ENCODE measurements at places on chromosomes 12 and 14.

- no peak for DNase-seq
Measured at GRCh38 chr14:28681681-28682080, 84.9 kb upstream of the FOXG1 start.

DNA sequence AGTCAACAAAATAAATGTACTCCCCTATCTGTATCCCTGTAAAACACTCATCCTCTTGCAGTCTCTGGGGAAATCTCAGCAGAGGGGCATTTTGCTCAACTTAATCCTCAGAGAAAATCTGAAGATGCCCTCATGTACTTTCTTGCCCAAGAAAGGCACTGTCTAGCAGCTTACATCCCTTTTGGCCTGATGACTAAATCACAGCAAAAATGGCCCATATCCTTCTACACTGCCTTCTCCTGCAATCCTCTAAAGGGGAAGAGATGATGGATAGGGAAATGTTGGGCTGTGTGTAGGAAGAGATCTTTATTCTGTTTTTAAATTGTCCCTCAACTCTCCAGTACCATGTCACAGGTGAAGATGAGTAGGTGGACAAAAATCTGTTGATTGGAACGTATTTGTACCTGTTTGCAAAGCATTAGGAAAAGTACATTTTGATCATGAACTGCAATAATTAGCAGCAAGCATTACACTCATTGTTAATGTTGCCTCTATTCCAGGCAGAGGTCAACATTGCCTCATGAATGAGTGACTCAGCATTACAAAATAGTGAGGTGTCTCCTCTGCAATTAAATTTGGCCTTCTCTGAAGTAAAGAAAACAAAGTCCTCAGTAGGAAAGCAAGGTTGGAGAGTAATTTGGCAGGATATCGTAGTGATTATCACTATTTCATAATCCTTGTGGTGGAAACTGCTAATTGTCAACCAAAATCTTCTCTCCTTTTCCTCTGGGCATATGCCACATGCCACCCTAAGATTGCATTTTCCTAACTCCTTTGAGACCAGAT is 172.4 kb upstream of the CAND1 start:
- no peak for DNase-seq

- DNase-seq: no peak
Measured at GRCh38 chr12:128820723-128821432, 2.9 kb downstream of the SLC15A4 start.

GRCh38 chr12:121968876-121969275 is 50.5 kb downstream of the CFAP251 start:
- DNase-seq: no peak

GRCh38 chr12:76041406-76041805 is 9.8 kb upstream of the PHLDA1 start:
- no peak for DNase-seq

DNA sequence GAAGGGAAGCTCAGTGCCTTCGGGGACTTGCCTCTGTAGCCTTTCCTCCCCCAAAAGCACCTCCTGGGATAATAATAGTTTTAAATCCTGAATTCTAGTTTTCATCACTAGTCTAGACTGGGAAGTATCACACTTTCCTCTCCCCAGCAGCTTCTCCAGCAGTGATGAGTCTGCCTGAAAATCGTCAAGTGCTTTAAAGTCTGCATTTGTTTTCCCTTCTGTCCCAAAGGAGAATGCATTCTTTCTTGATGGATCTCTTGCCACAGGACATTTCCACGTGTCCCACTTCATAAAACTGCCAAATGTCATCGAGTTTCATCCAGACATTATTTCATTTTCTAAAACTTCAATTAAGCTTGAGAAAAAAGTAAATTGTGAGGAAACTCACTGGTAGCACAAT is 15.0 kb downstream of the CSRP2 start:
- DNase-seq: no peak

DNA sequence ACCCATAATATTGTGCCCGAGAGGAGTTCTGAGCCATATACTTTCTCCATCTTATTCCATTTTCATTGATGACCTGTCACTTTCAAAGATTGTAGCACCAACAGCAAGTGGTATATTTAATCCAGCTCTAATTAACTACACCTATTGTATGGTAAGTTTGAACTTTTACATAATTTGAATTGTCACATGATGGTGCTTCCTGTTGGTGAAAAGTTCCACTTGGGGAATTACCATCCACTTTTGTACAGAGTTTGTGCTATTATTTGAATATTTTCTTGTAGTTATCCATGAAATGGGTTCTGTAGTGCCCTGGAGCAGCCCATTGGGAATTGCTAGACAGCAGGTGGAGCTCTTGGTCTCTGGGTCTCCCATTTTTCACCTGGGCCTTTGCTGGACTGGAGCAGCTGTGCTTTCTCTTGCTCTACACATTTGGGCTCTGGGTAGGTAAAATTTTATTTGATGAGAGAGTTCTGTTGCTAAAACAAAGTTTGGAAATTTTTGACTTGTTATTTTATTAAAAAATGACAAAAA is 3.0 kb downstream of the SMCO3 start:
- no peak for DNase-seq

GRCh38 chr14:104519721-104520120 is 59.8 kb upstream of the C14orf180 start:
- no peak for DNase-seq

GRCh38 chr14:51552275-51552674 is 99.4 kb upstream of the FRMD6 start:
- DNase-seq: no peak

GRCh38 chr14:96207686-96208085 is 3.0 kb downstream of the BDKRB2 start:
- DNase-seq: no peak

GRCh38 chr14:42628602-42629001 is 1021.9 kb downstream of the LRFN5 start:
- no peak for DNase-seq

- DNase-seq: no peak
Measured at GRCh38 chr14:53948205-53948884, 8.3 kb downstream of the BMP4 start.

DNA sequence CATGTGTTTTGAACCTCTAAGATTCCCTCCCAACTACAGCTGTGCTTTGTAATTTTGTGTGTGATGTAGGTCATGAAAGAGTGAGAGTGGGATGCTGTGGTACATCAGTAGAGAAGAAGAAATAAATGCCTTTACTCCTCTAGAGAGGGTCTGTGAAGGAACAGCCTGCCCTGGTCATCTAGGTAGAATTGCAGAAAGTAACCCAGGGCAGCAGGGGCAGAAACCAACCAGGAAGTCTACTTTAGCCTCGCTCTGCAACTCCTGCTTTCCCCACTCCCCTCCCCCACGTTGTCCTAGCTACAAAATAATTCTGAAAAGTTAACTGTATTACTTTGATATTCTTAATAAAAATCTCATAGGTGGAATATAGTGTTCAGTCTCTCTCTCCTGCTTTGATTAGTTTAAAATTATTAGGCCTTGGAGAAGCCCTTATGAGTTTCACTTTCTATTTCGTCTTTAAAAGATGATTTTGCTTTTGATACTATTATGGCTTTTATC is 7.5 kb downstream of the TBK1 start:
- DNase-seq: no peak

DNA sequence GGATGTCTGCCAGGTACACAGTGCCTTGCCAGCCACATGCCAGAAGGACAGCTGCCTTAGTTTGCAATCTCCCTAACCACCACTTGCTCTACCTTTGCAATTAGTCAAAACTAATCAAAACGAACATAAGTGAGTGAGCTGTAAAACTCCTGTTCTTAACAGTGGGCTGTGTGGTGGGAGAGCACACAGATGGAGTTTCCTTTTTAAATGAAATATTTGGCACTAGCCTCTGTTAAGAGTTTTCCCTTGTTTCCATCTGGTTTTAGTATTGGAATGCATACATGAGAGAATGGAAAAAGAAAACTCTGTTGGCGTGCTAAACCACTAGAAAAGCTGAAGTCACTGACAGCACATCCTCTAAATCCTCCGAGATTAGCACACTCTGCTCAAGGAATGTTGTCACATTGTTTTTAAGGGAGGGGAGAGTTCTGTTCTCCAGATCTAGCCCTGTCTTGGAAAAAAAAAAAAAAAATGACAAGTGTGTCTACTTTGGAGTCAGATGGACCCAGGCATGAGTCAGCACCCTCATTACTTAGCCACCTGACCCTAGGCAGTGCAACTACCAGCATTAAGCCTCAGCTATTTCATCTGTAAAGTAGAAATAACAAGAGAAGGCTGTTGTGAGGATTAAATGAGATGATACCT is 83.9 kb downstream of the STXBP6 start:
- no peak for DNase-seq

DNA sequence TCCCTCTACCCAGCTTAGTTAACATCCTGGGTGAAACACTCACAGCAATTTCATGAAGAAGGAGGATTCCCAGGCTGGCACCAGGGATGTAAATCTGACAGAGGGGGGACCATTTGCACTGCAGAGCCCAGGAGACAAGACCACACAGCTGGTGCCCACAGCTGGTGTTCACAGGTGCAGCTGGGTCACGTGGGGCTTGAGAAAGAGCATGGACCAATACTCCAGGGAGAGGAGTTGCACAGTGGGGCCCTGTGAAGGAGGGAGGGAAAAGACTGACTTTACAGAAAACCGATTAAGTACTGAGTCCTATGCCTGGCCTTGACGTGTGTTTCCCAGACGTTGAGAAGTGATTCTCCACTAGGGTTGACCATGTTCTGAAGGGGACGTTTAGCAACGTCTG is 1316.7 kb upstream of the TMEM132C start:
- no peak for DNase-seq

GRCh38 chr14:75223664-75224154 is 47.3 kb upstream of the TMED10 start:
- DNase-seq: no peak

- no peak for DNase-seq
Measured at GRCh38 chr12:118185602-118186397, 49.9 kb downstream of the PEBP1 start.

DNA sequence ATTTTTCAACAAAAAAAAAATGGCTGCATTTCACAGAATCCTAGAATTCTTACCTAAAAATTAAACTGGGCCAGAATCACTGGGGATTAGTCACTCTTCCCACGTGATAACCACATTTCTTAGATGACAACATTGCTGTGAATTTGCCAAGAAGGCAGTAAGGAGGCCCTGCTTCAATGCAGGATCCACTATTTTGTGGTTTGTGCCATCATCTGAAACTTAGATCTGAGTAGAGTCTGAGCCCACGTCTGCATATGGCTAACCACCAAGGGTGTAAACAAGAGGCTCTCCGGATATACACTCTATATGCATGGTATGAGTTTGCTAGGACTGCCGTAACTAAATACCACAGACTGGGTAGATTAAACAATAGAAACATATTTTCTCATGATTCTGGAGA is 24.4 kb upstream of the TBX5 start:
- DNase-seq: no peak

GRCh38 chr14:71319666-71320065 is 412.4 kb downstream of the PCNX1 start:
- no peak for DNase-seq

DNA sequence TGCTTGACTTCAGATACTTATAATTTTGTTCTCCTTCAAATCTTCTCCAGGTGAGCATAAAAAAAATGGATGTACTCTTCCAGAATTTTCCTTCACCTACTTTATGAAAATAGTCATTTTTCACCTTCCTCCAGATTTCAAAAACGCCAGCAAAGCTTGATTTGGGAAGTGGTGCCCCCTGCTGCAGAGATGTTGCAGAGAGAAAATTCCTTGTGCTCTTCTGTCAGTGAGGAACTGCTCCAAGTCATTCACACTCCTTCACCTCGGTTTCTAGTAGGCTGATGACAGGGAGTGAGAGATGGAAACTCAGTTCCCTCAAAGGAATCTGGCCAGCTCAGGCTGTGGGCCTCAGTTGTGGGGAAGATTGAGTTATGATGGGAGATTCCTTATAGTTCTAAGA is 24.2 kb upstream of the RNASE3 start:
- DNase-seq: no peak

DNA sequence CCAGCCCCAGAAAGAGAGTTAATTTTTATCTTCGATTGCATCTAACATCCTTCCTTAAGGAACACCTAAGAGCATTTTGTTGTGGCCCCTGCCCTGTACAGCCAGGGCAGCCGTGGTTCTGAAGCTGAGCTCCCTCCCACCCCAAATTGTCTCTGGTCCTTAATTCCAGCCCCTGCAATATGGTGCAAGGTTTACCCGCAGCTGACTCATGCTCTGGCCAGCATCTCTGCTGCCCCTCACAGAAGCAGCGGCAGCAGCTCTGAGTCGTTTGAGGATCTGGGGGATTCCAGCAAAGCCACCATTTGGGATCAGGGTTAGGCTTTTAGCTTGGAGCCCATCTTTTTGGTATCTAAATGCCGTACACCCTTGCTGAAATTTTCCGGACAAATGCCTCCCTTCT is 3.3 kb downstream of the DLK1 start:
- no peak for DNase-seq

DNA sequence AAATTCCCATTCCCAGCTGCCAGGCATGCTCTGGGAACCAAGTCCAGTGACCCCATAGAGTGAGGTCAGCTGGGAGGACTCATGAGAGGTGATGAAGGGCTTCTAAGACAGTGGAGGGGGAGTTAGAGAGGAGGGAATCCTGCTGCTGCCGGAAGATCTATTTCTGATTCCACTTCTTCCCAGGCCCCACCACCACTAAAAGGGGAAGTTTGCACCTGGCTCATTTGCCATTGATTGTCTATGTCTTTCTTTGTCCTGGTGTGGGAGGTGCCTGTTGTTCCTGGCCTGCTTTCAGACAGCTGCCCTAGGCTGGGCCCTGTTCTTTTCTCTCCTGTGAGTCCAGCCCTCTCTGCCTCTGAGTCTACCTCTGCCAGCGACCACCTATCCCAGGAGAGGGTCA is 3.0 kb upstream of the KRT6A start:
- DNase-seq: no peak

GRCh38 chr14:71050227-71050823 is 143.1 kb downstream of the PCNX1 start:
- DNase-seq: no peak

GRCh38 chr12:123006977-123007376 is 26.5 kb downstream of the ARL6IP4 start:
- DNase-seq: no peak

- no peak for DNase-seq
Measured at GRCh38 chr14:60812987-60813386, 78.4 kb downstream of the MNAT1 start.

DNA sequence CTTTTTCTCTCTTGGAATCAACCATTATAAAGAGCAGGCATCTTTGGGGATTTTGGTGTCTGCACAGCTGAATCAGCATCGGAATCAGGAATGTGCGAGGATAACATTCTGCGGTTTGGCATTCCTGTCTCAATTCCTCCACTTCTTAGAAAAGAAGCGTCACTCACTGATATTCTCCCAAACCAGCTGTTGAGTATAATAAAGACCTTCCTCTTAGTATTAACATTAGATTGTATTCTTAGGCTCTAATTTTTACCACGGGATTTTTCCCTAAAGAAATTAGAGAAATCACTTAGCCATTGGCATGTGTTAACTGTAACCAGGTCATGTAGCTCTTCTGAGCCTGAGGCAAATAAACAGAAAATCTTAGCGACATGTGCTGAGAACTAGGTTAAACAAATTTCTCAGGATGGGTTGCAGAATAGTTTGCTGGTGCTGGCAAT is 128.7 kb downstream of the TMX1 start:
- DNase-seq: no peak

GRCh38 chr12:115223991-115224390 is 540.0 kb upstream of the TBX3 start:
- DNase-seq: no peak

GRCh38 chr14:100588671-100589070 is 1.5 kb upstream of the BEGAIN start:
- no peak for DNase-seq
